Caco-2 (cell line): ENCODE measurements at places on chromosomes 4 and X. TPM values are rescaled to one million over a fixed set of nuclear protein-coding genes. Genes with fewer than 3 reads are reported as not detected.

GRCh38 chrX:80807606-80807991, 2.1 kb downstream of the BRWD3 start:
- no peaks in the 10 kb centered on the region for H3K27me3 ChIP-seq
- no peak for DNase-seq
- no peak overlapping the region for H3K27ac ChIP-seq
- H3K4me3 ChIP-seq = peak overlapping the region; percentile 80
- H3K36me3 ChIP-seq = no peaks in the 10 kb centered on the region
- H3K4me1 ChIP-seq = no peaks in the 10 kb centered on the region

SPATA4 gene
- total RNA-seq = not detected in 2 replicates

DNA sequence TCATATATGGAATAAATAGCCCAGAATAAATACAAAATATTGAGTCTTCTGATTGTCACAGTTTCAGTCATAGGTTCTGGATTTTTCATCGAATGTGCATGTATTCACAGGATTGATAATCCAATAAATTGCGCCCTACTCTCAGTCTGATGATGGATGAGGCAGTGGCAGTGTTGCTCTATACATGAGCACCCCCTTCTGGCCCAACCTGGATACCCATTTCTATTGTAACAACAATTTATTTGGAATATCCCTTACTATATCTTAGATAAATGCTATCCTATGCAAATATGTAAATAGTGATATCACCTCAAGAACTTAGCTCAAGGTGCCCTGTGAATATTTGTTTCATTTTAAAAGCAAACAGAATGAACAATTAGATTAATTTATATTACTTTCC, 733.7 kb upstream of the PABPC4L start:
- no peak for DNase-seq
- H3K4me3 ChIP-seq = no peak overlapping the region
- no peaks in the 10 kb centered on the region for H3K4me1 ChIP-seq
- H3K27me3 ChIP-seq = no peaks in the 10 kb centered on the region
- H3K36me3 ChIP-seq = no peaks in the 10 kb centered on the region
- H3K27ac ChIP-seq = no peak overlapping the region

- no peak overlapping the region for H3K4me3 ChIP-seq
- no peak for DNase-seq
- H3K36me3 ChIP-seq = no peaks in the 10 kb centered on the region
- no peak overlapping the region for H3K27ac ChIP-seq
Observed at GRCh38 chrX:19462231-19462630, 53.1 kb downstream of the MAP3K15 start.

PGK1 gene
- total RNA-seq = 391 and 425 TPM in 2 replicates
